Fibroblast of lung (primary cell): ENCODE measurements at places on chromosomes 7 and 10.

- DNase-seq = no peak
Observed at GRCh38 chr10:62336404-62336803, 37.8 kb upstream of the ZNF365 start.

DNA sequence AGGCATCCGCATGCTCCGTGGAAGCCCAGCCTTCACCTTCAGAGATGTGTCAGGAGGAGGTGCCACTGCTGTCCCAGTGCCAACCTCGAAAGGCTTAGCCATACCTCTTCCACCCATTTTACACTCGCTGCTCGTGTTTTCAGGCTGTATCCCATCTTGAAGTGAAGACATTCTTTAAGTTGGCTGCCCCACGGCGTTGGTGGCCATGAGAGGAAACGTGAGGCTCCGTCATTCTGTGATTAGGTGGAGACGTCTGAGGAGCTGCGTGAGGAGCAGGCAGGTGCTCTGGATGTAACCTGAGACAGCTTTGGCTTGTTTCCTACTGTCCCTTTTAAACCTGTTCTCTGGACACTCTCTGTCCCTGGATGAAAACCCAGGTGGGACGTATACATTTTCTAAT is 159.9 kb upstream of the RNF32 start:
- no peak for DNase-seq

- DNase-seq = peak; percentile 55
Observed at GRCh38 chr7:87206361-87206760, 13.2 kb downstream of the TMEM243 start.

GRCh38 chr10:50614444-50615137 is 9.2 kb downstream of the SGMS1 start:
- no peak for DNase-seq

GRCh38 chr10:78541481-78542140 is 507.9 kb downstream of the RPS24 start:
- DNase-seq = peak; percentile 77

GRCh38 chr7:26685606-26686005 is 178.8 kb downstream of the SKAP2 start:
- no peak for DNase-seq

GRCh38 chr10:5198386-5198785 is 1.7 kb downstream of the AKR1C4 start:
- no peak for DNase-seq

- DNase-seq = peak; percentile 95
Observed at GRCh38 chr10:3542185-3542611, 242.8 kb downstream of the KLF6 start.

DNA sequence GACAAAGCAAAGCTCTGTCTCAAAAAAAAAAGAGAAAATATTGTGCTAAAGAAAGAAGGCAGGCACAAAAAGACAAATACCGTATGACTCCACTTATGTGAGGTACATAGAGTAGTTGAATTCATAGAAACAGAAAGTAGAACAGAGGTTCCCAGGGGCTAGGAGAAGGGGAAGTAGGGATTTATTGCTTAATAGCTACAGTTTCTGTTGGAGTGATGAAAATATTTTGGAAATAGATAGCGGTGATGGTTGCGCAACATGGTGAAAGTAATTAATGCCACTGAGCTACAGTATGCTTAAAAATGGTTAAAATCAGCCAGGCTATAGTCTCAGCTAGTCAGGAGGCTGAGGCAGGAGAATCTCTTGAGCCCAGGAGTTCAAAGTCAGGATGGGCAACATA is 18.5 kb upstream of the NPFFR1 start:
- peak; percentile 25 for DNase-seq

DNA sequence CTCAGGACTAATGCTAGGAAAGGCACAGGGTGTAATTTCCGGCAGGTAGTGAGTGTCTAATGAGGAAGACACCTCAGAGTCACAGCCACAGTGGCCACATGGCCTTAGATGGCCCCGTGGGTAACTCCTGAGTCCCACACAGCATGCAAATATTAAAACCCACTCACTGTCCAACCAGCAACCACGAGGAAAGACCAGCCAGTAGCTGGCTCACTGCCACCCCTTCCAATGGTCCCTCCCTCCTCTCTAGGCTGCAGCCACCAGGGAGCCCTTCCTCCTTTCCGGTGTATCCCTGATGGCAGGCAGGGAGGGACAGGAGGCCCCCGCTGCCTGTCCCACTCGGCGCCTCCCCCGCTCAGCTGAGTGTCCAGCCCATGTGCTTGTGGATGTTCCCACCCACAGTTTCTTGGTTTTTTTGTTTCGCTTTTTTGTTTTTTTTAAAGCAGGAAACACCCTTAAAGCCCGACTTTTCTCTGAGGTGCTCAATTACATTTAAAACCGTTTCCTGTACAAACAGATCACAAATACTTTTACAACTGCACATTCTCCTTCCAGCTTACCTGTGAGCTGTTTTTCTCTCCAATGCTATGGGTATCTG is 9.2 kb downstream of the BNIP3 start:
- peak; percentile 30 for DNase-seq

- no peak for DNase-seq
Observed at GRCh38 chr10:11106621-11107374, 89.1 kb downstream of the CELF2 start.

DNA sequence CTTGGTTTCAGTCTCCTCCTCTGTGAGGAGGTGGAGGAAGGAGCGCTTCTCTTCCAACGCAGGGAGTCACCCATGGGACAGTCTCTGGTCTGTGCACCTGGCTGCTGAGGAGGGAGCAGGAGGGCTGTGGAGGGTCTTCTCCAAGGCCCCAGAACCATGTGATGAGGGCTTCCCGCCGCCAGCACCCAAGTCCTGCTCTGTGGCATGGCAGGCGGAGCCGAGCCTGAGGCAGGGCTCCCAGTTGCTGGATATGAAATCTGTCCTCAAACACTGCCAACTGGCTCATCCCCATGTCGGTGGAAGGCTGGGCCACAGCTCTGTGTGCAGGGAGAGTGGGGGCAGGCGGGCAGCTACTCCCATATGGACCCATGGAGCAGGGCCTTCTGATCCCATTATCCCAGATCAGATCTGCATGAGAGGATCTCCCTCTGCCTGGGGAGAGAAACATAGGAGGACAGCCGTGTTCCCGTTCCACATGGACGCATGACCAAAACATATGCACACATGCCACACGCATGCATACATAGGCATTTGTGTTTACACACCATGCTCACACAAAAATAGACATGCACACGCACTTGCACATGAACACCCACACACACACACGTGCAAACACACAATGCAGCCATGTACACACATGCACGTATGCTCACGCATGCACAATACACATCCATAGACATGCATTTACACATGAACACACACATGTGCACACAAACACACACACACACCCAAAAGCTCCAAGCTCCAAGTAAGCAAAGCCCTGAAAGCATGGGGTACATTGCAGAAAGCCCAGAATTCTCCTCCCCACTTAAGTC is 38.8 kb upstream of the EN2 start:
- DNase-seq = no peak

DNA sequence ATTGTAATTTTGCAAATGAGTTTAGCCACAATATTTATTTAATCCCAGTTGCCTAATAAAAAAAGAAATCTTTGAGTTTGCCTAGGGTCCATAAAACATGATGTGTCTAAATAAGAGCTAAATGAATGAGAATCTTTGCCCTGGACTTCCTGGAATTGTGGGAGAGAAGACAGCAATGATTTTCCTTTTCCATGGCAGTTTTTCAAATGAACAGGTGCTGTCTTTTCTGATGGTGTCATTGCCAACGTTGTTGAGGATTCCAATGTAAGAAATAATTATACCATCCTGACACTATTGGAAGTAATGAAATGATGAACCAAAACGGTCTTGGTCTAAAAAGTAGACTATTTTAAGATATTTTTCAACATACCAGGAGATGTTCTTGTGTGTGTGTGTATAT is 984.7 kb upstream of the CELF2 start:
- DNase-seq = no peak

- no peak for DNase-seq
Observed at GRCh38 chr7:140126435-140127034, 50.2 kb downstream of the KDM7A start.

DNA sequence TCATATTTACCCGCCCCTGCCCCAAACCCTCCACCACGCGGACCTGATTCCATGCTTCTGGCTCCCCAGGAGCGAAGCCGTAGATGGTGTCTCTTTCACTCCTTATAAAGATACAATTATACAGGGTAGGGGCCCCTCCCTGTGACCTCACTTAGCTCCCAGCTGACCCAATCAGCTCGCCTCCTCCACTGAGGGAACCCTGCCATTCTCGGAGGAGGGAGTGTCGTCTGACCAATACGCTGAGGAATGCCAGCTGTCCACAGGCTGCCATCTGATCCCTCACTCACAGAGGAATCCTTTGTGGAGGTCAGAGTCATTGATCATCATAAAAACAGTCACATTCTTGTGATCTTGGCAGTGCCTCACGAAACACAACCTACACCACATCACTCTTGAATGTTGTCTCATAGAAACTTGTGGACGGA is 67.5 kb upstream of the INSIG1 start:
- peak; percentile 100 for DNase-seq

GRCh38 chr10:124508070-124508667 is 46.5 kb downstream of the LHPP start:
- DNase-seq = no peak

GRCh38 chr7:30503274-30504212 is 1.1 kb downstream of the GGCT start:
- peak; percentile 2 for DNase-seq

DNA sequence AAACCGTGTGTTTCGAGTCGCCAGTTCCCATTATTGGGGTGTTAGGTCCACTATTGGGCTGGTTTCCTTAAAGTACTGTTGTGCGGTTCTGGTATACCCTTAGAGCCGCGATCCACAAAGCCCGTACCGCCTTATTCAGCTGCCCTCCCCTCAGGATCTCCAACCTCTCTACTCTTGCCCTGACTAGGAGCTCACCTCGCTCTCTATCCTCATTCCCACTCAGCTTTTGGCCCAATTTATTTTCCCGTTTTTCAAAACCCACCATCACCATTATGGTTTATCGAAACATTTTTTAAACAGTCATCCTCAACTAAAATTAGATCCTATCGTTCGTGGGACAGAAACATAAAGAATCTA is 461 bp upstream of the ETV1 start:
- no peak for DNase-seq

DNA sequence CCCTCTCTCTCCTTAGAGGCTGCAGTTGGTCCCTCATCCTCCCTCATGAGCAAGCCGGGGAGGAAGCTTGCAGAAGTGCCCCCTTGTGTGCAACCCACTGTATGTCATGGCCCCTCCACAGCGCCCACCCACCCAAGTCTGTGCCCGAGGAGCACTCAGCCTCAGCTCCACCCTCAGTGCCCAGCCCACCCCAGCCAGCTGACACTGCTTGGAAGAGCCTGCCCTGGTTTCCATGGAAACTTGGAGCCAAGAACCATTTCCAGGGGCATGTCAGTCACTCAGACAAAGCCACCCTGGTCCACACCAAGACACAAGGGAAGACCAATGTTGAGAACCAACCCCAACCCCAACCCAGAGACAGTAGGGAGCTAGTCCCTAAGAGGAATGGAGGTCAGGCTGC is 79.5 kb downstream of the PAX2 start:
- no peak for DNase-seq

DNA sequence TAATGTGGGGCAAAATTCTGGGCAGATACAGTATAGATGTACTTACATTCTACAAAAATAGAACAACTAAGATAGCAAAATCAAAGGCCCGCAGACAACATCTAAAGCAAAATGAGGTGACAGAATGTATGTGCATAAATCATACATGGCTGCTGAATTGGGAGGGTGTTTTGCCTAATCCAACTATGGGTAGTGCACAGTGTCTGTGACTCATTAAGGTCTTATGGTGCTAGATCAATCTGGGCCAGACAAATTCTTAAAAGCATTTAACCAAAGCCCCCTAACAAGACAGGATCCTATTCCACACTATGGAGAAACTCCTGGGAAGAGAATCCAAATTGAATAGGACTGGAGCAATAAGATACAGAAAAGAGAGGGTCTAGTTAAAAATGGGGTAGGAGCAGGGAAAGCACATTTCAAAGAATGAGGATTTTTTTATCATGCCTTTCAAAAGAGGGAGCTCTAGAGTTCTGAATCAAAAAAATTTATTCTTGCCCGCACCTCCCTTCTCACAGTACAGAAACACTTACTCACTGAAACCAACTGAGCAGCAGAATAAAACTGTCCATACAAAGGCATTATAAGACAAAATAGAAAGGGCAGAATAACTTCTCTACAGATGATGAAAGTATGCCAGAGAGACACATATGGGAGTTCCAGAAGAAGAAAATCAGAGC is 181.3 kb downstream of the RNLS start:
- DNase-seq = peak; percentile 54

DNA sequence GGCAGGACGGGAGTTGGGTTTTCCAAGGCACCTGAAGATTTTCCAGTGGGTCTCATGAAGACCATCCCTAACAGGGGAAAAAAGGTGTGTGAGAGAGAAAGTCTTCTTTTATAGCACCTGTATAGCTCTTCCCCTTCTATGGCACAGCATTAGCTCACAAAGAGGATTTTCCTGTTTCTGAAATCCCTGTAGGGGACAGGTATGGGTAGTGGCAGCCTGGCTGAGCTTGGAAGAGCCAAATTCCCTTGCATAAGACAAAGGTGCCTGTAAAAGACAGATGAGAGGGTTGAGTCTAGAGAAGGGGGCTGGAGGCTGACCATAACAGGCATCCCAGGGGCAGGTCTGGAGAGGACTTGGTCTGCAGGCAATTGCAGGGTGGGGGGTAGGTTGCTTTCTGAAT is 63.7 kb downstream of the COL13A1 start:
- DNase-seq = no peak

- DNase-seq = no peak
Observed at GRCh38 chr7:55060636-55061022, 41.8 kb downstream of the EGFR start.

DNA sequence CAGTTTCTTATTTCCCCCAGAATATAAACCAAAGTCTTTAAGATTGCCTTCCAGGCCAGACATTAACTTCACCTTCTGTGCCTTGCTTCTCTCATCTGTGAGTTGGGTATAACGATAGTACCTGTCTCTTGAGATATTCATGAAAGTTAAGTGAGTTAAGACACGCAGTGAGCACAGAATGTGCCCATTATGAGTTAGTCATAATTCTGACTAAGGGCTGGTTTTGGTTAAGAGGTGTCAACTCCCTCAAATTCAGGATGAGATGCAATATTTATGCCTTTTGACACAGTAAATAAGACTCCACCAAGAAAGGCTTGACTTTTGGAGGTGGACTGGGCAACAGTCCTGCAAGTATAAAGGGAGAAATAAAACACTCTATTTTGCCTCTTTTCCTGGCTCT is 528.7 kb upstream of the IGFBP3 start:
- DNase-seq = no peak

- DNase-seq = no peak
Observed at GRCh38 chr7:114630201-114630990, 215.8 kb downstream of the FOXP2 start.

GRCh38 chr10:69439813-69440506 is 11.3 kb upstream of the TSPAN15 start:
- DNase-seq = no peak

DNA sequence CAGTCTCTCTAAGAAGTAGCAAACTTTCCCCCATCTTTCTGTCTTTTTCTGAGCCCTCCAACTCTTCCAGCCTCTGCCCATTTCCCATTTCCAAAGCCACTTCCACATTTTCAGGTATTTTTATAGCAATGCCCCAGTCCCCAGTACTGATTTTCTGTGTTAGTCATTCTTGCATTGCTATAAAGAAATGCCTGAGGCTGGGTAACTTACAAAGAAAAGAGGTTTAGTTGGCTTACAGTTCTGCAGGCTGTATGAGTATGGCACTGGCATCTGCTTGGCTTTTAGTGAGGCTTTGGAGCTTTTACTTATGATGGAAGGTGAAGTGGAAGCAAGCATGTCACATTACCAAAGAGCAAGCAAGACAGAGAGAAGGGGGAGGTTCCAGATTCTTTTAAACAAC is 17.2 kb downstream of the PLCE1 start:
- no peak for DNase-seq
